Frontal cortex (tissue), 4 donors: ENCODE measurements at places on chromosomes 3 and 15. TPM values are rescaled to one million over a fixed set of nuclear protein-coding genes. Genes with fewer than 3 reads are reported as not detected.

Gene AP3B2
- total RNA-seq: 55.8 TPM

GRCh38 chr3:170259907-170260306 lies 37.7 kb downstream of the PRKCI start:
- DNase-seq: no peak

- peak; percentile 80 for DNase-seq
Measured at GRCh38 chr15:45118131-45118588, 4.0 kb downstream of the DUOXA2 start.

DNA sequence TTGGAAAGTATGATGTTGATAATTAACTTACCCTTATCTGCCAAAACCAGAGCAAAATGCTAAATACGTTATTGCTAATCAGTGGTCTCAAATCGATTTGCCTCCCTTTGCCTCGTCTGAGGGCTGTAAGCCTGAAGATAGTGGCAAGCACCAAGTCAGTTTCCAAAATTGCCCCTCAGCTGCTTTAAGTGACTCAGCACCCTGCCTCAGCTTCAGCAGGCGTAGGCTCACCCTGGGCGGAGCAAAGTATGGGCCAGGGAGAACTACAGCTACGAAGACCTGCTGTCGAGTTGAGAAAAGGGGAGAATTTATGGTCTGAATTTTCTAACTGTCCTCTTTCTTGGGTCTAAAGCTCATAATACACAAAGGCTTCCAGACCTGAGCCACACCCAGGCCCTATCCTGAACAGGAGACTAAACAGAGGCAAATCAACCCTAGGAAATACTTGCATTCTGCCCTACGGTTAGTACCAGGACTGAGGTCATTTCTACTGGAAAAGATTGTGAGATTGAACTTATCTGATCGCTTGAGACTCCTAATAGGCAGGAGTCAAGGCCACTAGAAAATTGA lies 59.7 kb downstream of the DCUN1D1 start:
- no peak for DNase-seq

Gene TJP1
- 40.8 TPM for total RNA-seq

Gene TEX264
- 17.9 TPM for total RNA-seq

Gene GOLGA6L24
- total RNA-seq: not detected

Gene UROC1
- total RNA-seq: not detected

Gene NAALADL2
- 4.9 TPM for total RNA-seq

DNA sequence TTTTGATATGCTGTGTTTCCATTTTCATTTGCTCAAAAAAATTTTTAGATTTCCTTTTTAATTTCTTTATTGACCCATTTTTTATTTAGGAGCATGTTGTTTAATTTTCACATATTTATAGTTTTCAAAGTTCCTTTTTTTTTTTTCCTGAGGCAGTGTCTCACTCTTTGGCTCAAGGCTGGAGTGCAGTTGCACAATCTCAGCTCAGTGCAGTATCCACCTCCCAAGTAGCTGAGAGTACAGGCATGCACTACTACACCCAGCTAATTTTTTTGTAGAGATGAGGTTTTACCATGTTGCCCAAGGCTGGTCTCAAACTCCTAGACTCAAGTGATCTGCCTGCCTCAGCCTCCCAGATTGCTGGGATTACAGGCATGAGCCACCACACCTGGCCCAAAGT lies 36.2 kb downstream of the PFN2 start:
- DNase-seq: no peak

Gene OR5K2
- not detected for total RNA-seq
